ENCODE measurements at places on chromosomes 1 and 21.
A peak's percentile ranks its signal among the peaks of the same experiment; 100 is the strongest.

GRCh38 chr21:22399681-22400514 lies 1401.7 kb downstream of the NCAM2 start:
- no peak for DNase-seq

- DNase-seq = no peak
These were observed 22.1 kb downstream of the IFFO2 start for GRCh38 chr1:18934205-18935000.

- no peak for DNase-seq
These were observed 74.2 kb upstream of the COX20 start for GRCh38 chr1:244761279-244761678.

GRCh38 chr1:151526735-151527525 lies 13.2 kb upstream of the TUFT1 start:
- no peak for DNase-seq

GRCh38 chr1:20867062-20867461 lies 80.0 kb upstream of the HP1BP3 start:
- DNase-seq = no peak

DNA sequence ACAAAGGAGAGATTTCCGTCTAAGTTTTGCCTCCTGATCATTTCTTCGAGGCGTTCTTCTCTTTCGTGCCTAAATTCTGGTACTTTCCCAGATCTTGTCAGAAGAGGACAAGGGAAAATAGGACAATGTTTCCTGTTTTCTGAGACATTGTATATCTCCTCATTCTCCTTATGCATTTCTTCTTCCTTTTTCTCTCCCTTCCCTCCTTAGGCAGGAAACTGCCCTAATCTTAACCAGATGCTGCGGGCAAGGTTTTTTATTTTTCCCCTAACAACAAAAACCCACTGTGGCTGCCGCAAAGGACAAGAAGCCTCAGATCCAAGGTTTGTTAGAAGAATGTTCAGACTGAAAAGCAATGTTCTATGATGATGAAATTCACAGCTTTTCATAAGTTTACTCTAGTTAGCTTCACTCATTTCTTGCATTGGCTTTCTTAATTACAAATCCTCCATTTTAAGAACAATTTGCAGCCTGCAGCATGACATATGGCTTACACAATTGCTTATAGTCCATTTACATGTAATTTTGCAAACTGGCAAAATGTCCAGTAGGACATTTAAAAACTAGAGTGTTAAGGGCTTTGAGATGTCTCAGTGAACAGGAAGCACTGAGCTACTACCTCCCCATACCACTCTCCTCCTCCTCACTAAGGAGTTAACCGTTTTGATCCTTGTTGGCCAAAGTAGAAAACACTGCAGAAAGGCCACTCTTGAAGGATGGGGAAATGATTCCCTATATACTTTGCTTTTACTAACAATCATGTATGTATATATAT lies 624 bp downstream of the CTSK start:
- DNase-seq = no peak

- peak; percentile 88 for DNase-seq
These were observed 1.6 kb upstream of the MMP23B start for GRCh38 chr1:1630191-1630964.

Measured in stimulated activated effector memory CD8-positive, alpha-beta T cell treated with anti-CD3 and anti-CD28 coated beads, Interleukin-12 subunit alpha, Interleukin-12 subunit beta, amount 100 ng/mL, for 72 hours (primary cell).